ENCODE measurements at places on chromosomes 1 and 21.
A peak's percentile ranks its signal among the peaks of the same experiment; 100 is the strongest.

- no peak for DNase-seq
These were observed 110.9 kb upstream of the APP start for GRCh38 chr21:26281506-26281905.

- no peak for DNase-seq
These were observed 191.2 kb downstream of the GABPA start for GRCh38 chr21:25925936-25926335.

DNA sequence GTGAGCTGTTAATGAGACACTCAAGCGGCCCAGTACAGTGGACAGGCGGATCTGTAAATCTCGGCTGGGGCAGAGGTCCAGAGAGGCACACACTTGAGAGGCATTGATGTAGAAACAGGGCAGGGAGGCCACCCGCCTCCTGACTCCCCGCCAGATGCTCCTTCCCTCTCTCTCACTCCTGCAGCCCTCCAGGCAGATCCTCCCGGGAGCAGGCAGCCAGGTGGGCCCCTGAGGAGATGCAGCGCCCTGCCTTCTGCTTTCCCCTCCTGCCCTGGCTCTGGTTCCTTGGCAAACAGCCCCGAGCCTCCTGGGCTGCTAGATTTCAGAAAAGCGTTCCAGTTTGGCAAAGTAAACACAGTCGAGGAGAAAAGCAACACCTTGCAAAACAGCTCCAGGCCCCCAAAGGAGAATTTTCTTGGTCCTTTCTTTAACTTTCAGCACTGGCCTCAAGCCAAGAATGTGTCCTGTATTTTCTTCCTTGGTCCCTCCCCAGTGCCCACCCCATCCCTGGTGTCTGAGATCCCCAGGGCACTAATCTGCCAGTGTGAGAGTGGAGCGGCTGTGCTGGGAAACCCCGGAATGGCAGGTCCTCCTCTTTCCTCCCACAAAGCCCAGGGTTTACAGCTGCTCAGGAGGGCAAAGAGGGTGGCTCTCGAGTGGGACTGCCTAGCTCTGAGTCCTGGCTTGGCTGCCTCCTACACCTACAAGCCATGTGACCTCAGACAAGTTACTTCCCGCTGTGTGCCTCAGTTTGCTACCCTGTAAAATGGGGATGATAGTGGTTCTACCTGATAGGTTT, 29.4 kb upstream of the IFNLR1 start:
- DNase-seq, result no peak

DNA sequence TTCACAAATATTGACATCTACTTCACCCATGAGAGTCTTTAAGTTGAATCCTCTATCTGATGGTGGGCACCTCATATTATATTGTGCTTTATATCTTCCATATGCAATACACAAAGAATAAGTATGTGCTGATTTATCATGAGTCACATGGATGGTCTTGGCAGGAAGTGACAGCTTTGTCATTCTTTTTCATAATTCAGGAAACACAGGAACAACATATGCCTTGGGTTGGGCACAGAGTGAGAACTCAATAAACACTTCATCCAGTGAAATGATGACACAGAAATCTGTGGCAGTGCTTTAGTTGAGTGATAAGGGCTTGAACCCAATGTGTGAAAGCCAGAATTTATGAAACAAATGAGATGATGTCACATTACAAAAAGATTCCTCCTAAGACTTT, 41.2 kb downstream of the GADD45A start:
- DNase-seq, result no peak

DNA sequence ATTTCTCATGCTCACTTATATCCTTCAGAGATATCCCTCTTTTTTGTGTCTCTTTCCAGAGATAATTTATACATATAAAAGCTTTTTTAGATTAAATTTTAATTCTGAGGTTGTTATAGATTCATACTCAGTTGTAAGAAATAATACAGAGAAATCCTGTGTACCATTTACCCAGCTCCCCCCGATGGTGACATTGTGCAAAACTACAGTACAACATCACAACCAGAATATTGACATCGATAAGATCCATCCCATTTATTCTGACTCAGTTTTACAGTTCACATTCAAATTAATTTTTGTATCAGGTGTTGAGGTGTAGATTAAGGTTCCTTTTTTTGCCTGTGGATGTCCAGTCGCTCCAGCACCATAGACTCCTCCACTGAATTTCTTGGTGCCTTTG, 14.3 kb downstream of the DMRTB1 start:
- DNase-seq, result no peak

- DNase-seq, result peak; percentile 75
These were observed 225.7 kb downstream of the GREM2 start for GRCh38 chr1:240385985-240386978.

- no peak for DNase-seq
These were observed at the start of gene RIPPLY3 for GRCh38 chr21:37006486-37007291. RIPPLY3 (plus strand) TSS chr21:37006702; CDS start chr21:37006773, 71 bp downstream.

- no peak for DNase-seq
These were observed 28.1 kb downstream of the ANGPTL3 start for GRCh38 chr1:62625415-62625814.

GRCh38 chr1:69070660-69071373, 496.9 kb upstream of the LRRC7 start:
- no peak for DNase-seq

DNA sequence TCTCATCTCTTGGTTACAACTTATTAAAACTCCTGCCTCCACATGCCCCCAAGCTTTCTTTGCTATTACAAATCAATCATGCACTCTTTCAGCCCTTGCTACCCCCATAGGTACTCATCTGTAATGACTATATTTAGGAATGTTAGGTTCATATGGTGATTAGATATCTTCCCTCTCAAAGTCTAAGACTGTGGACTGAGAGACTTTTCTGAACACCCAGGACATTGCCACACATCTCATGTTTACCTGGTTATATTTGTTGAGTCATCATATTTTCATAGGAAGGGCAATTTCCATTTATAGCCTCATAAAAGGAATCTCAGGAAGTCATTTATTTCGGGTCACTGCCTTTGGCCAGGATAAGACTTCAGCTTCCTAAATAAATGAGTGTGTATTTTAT, 81.5 kb upstream of the LPGAT1 start:
- no peak for DNase-seq

GRCh38 chr1:207018707-207019106, 13.8 kb downstream of the C1orf116 start:
- no peak for DNase-seq

DNA sequence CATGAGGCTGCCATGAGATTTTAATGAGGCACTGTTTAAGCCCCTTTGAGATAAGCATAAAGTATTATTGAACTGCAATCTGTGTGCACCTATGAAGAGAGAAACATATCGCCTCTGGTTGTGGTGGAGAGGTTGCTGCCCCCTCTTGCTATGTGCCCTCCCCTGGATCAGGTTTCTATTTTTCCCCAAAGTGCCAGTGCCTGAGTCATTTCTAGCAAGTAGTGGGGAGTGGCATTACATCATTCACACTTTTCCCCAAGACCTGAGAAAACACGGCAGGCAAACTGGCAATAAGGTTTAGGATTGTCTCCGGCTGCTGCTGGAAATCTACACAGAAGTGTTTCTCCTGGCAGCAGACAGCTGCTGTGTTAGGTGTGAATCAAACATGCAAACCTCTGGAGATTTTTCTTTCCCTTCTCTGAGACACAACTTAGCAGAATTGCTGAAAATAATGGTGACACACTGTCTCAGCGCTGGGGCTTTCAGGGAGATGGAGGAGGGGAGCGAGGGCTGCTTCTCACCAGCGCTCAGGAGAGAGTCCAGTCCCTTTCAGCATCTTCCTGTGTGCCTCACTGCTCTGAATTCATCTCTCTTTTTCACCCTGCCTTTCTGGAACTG, 13.7 kb upstream of the RGS16 start:
- DNase-seq, result no peak

DNA sequence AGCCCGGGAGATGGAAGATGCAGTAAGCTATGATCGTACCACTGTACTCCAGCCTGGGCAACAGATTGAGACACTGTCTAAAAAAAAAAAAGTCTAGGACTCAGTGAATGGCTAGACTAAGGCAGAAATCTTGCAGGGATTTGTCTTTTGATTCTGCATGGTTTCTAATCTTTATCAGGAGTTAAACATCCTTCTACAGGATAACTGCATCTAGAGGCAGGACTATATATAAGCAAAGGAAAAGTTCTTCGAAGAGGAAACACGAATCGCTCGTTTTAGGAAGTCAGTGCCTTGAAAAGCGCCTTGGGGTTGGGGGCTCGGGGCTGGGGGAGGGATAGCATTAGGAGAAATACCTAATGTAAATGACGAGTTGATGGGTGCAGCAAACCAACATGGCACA, 602 bp upstream of the UFC1 start:
- no peak for DNase-seq

DNA sequence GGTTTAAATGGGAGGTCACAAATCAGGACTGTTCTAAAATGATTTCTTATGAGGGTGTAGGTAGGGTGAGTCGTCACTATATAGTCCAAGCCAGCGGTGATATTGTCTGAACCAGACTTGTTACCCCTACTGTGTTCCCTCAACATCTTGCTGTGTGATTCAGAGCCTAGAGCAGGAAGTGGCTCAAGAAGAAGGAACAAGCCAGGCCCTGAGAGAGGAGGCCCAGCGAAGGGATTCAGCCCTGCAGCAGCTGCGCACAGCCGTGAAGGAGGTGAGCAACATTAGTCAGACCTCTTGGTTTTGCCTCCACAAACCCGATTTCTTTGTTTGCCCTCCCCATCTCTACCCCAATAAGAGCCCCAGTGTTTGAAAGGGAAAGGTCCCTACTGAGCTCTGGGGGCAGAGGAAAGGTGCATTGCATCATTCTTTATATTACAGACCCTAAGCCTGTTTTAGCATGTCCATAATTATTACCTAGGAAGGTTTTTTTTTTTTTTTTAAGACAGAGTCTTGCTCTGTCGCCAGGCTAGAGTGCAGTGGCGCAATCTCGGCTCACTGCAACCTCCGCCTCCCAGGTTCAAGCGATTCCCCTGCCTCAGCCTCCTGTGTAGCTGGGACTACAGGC, 5.0 kb upstream of the SH3BGRL3 start:
- no peak for DNase-seq

GRCh38 chr1:149844650-149845255, 54.6 kb upstream of the BOLA1 start:
- DNase-seq, result no peak

DNA sequence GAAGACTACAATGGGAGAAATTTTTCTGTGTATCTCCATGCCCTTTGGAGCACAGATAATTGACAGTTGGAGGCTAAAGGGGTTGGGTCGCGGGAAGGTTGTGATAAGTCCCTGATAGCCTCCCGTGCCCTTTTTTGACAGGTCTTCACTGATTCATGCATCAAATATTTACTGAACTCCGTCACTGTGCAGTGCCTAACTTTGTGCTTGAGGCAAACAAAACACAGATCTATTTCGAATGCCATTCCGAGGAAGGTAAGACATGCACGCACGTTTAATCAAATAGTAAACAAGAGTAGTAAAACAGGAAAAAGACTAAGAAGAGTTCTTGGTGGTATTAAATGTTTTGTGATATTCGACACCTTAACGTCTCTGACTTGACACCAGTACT, 494 bp upstream of the PIP5K1A start:
- DNase-seq, result no peak

DNA sequence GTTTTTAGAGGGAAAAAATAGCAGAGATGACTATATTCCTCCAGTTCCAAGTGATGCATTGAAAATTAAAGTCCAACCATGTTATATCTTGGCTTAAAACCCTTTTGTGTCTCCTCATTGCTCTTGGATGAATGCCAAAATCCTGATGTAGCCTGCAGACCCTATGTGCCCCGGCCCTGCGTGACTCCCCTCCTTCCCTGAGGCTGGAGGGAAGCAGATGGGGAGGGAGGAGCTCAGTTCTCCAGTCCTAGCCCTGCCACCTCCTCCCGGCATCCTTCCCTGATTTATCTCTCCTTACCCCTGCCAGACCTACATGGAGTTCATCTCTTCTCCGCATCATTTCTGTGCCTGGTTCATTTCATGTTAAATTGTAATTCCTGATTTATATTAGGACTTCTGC, 397.4 kb downstream of the PTPRU start:
- DNase-seq, result no peak

DNA sequence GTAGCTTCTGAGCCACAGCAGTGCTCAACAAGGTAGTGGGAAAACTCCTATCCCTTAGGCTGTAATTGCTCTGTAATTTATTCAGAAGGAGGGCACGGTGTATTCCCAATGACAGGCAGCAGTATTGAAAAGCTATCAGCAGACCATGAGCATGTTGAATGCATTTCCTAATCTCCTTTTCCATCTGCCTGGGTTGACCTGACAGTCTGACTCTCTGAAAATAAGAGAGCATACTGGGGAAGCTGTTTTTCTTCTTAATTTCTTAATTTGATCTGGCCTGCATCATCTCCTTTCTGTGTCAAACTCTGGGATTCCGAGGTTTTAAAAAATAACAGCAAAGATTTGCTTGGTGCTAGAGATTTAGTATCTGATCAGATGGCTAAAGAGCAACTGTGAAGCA, 88.1 kb upstream of the SLC35F3 start:
- no peak for DNase-seq

GRCh38 chr1:241947354-241947753, 10.2 kb upstream of the BECN2 start:
- no peak for DNase-seq

- DNase-seq, result no peak
These were observed 16.3 kb downstream of the TLR5 start for GRCh38 chr1:223126741-223127140.

GRCh38 chr1:226107471-226108460, 45.2 kb downstream of the H3-3A start:
- DNase-seq, result no peak

DNA sequence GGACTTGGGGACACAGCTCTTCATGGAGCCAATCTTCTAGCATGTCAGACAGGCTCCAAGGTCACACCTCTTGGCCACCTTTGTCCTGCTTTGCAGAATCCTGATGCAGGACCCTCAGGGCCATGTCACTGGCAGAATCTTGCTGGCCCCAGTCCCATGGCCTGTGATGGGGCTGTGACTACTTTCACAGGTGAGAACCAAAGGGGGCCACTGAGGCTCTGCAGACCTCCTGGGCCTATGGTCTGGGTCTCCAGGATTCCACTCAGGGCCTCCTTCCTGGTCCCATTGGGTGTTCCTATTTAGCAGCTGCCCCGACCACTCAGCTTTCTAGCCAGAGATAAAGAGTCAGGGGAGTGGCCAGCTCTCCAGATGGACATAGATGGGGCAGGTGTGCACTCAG, 238.7 kb downstream of the MATN1 start:
- no peak for DNase-seq

All from AG04449 (cell line).